ENCODE measurements at places on chromosomes 2 and 18.

DNA sequence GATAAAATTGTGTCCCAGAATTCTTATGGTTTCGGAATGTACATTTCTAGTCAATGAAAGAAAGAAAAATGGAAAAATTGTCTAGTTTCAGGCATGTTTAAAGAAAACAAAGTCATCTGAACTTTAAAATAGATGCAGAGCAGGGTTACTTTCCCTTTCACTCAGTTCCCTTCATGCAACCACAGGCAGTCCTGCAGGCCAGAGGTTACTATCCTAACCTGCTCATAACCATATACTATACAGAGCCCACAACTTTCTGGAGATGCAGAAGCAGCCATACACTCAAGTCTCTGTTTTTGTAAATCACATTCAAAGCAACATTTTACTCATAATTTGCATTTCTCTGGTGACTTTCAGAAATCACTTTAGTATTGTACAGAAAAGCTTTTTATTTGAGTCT is 690.3 kb downstream of the MBD2 start:
- no peak for DNase-seq

DNA sequence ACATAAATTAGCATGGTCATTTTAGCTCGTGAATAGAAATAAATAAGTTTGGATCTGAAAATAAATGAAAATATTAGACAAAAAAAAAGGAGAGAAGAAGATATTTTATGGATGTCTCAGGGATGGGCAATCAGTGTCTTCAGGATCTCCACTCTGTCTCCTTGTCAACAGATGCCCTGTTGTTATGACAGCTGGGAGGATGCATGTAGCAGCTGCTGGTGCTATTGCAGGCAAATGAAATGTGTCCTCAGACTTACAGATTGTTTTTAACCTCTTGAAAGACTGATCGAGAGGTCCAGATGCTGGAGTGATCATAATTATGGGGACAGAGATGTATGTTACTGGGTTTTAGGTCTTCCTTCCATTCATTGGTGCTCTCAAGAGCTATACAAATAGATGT is 24.7 kb upstream of the ARL4C start:
- no peak for DNase-seq

DNA sequence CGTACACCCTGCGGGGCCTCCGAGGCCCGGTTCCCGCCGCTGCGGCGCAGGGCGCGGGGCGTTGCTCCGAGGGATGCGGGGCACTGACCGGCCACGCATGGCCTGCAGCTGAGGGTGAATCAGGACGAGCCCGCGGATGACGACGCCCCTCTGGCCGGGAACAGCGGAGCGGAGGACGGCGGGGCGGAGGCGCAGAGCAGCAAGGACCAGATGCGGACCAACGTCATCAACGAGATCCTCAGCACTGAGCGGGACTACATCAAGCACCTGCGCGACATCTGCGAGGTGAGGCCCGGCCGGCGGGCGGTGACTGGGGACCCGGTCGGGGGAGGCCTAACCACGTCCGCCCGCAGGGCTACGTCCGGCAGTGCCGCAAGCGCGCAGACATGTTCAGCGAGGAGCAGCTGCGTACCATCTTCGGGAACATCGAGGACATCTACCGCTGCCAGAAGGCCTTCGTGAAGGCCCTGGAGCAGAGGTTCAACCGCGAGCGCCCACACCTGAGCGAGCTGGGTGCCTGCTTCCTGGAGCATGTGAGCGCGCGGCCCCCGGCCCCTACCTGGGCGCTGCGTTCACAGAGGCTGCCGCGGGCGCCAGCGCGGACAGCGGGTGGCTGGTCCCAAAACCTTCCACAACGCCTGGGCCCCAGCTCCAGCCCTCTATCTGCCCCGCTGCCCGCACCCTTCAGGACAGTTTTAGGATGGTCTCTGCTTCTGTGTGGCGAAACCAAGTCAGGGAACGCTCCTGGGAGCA is 53.2 kb downstream of the FAM168B start:
- DNase-seq, result no peak

DNA sequence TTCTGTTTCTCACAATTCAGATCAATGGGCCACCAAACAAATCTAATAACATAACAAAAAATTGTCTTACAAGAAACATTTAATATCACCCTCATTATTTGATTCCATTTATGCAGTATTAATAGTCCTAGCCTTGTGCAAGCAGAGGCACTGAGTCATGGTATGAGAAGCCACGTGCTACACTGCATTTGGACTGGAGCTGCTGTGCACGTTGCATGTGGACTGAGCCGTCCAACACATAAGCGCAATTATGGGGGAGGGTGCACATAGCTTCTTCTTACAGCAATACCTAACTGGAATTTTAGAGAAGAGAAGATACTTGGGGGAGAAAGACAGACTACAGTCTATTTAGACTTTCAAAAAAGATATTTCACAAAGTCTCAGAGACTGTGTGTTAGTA is 329.6 kb upstream of the ID2 start:
- DNase-seq, result no peak

GRCh38 chr18:58572181-58572580 is 56.7 kb downstream of the ALPK2 start:
- DNase-seq, result no peak

- DNase-seq, result no peak
Measured at GRCh38 chr18:30485078-30485477, 557.5 kb downstream of the DSC3 start.

GRCh38 chr2:202317080-202317857 is 51.7 kb downstream of the NOP58 start:
- no peak for DNase-seq

- no peak for DNase-seq
Measured at GRCh38 chr18:6752202-6752860, 22.8 kb downstream of the ARHGAP28 start.

GRCh38 chr2:208266936-208267335 is 881 bp downstream of the PIKFYVE start:
- no peak for DNase-seq

GRCh38 chr18:44238911-44239310 is 441.8 kb upstream of the SETBP1 start:
- DNase-seq, result no peak

- no peak for DNase-seq
Measured at GRCh38 chr2:46202453-46202852, 94.8 kb upstream of the EPAS1 start.

GRCh38 chr2:59733970-59734369 is 819.5 kb downstream of the BCL11A start:
- DNase-seq, result no peak

GRCh38 chr2:102052365-102052764 is 60.6 kb downstream of the IL1R2 start:
- DNase-seq, result no peak

DNA sequence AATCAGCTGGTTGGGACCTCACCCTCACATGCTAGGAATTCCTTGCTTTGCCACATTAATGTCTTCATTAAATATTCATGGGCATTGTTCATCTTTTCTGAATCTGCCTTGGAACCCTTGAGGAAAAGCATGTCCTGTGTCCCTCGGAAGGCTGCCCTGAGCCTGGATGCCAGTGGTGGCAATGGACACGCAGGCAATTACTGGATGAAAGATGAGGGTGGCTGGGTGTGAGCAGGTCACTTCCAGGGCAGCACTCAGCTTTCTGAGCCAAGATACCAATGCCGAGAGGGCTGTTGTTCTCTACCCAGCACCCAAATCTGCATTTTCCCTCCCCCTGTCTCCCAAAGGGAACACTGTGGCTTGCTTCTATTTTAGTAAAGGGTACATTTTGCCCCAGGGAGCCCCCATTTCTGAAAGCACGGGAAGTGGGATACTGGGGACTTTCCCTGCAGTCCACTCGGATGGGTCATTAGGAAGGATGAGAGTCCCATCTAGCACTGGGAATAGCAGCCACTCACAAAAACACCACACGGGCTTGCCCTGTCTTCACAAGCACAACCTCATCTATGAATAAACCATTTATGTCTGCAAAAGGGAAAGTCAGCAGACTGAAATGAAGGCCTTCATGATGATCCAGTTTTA is 234.8 kb downstream of the SOX11 start:
- no peak for DNase-seq

- no peak for DNase-seq
Measured at GRCh38 chr18:23718731-23719130, 29.5 kb downstream of the LAMA3 start.

DNA sequence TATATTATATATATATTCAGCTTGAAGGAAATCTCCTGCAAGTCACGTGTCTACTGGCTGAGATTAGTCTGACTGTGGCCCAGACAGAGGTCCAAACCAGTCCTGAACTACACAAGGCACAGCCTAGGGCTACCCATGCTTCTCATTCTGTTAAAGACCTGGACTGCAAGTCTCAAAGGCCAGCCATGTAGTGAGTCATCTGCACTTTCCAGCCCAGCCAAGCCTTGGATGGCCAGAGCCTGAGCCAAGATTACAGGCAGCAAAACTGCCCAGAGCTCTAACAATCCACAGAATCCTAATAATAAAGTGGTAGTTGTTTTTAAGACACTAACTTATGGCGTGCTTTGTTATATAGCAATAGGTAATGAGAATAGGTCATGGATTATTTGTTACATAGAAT is 259.6 kb downstream of the SS18 start:
- no peak for DNase-seq

- DNase-seq, result no peak
Measured at GRCh38 chr2:150471813-150472510, 15.5 kb downstream of the RND3 start.

DNA sequence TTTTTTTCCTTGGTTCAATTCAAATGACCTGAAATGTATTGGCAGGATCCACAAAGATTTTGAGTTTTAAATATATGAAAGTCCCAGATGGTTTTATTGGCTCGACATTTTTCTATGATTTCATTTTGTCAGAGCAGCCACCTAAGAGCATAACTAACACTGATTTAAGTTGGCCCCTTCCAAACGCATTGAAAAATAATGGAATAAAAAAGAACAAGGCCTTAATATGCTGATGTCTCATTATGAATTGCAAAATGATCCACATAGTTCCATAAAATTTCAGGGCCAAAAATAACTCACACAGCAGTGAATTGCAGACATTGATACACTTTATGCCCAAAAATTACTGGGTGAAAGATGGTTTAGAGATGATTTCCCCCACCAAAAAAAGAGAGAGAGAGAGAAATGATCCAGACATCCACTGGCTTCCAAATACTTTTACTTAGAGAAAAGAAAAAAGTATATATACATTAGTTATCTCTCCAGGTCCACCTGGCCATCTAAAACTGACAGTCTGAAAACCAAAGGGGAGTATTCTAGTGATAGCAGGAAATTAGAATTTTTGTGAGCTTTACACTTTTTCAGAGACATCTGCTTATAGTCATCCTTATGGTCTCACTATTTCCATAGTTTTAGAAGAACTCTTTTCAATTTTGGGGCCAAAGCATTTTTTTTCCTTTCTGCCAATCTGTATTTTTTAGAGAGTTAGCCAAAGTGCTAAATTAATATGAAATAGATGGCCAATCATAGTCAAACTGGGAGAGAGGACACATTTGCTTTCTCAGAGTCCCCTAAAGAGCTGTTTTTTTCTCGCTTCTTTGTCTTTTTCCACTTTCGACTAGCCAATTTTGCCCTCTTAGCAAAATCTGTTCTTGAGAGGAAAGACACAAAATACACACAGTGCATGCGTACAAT is 213.5 kb upstream of the RND3 start:
- no peak for DNase-seq

GRCh38 chr18:48786455-48787202 is 164.1 kb downstream of the SMAD7 start:
- no peak for DNase-seq

GRCh38 chr2:122422384-122422991 is 667.0 kb downstream of the TSN start:
- no peak for DNase-seq

- no peak for DNase-seq
Measured at GRCh38 chr18:78625847-78626246, 353.8 kb upstream of the SALL3 start.

DNA sequence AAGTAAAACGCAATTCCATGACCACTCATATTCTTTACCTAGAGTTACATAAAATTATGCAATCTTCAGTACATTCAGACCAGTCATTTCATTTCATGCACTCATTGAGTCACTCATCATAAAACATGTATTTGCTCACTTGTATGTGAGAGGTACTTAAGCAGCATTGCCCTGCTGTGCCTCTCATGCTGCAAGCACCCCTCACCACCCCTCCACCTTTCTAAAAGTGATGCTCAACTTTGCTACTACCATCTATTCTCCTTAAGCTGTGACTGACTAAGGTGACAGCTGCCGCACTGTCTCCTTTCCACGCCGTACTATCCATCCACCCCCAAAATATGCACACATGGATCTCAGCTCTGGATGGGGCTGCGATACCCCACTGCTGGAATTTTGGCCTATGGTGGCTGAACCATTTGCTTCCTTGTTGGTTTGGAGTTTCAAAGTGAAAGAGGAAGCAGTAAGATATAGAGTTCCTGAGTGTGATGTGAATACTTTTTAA is 7.2 kb downstream of the ARHGAP25 start:
- no peak for DNase-seq

All from stimulated activated CD4-positive, alpha-beta T cell treated with anti-CD3 and anti-CD28 coated beads, TNF-alpha, amount 100 ng/mL, for 1 hour (primary cell).